A549 (cell line): ENCODE measurements at places on chromosomes 5 and 9.

DNA sequence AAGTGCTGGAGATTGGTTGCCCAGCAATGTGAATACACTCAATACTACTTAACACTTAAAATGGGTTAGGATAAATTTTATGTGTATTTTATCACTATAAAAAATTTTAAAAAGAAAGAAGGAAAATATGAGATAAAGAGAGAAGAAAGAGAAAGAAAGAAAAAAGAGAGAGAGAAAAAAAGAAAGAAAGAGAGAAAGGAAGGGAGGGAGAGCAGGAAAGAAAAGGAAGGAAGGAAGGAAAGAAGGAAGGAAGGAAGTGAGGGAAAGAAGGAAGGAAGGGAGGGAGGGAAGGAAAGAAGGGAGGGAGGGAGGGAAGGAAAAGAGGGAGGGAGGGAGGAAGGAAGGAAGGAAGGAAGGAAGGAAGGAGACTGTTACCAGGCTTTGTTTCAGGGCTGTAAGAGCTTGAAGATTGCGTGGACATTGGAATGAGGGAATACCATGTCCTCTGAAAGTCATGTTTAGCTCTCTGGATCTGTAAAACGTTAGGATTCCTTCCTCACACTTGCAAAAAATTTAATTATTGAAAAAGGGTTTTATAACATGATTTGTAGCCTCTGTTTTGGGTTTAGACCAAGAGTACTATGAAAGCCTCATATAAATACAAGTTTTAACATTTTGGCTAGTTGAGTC is 152.3 kb upstream of the DAP start:
- DNase-seq: no peak

DNA sequence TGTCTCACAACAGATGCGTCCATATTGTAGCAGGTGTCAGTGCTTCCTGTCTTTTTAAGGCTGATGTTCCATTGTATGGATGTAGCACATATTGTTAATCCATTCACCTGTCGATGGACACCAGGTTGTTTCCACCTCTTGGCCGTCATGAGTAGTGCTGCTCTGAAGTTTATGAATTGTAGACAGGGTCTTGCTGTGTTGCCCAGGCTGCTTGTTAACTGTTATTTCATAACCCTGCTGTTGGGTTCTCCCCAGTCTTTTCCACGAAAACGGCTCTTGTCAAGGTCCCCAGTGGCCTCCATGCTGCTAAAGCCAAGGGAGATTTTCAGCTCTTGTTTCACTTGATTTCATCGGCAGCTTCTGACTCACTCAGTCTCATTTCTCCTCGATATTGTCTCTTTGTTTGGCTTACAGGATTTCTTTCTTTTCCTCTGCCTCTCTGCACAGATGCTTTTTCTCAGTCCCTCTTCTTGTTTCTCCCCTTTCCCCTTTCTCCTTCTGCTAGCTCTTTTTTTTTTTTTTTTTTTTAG is 12.1 kb upstream of the PSD2 start:
- DNase-seq: no peak

GRCh38 chr5:91176288-91177016 is 206.7 kb downstream of the ARRDC3 start:
- DNase-seq: no peak

DNA sequence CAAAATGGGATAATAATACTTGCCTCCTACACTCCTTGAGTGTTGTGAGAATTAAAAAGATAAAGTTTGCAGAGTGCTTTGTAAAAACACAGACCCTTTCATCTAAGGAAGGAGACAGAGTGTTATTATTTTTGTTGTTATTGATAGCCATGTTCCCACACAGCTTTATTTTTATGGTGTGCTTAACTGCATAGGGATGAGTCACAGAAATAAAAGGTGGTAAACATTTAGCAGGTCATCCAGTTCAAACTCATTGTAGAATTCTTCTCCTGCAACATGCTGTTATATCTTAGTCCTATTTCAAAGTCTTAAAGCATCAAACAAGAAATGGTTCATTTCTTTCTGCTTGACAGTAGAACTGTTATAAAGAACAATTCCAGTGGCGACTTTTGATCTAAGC is 367.5 kb upstream of the ACTBL2 start:
- DNase-seq: no peak

GRCh38 chr5:148202531-148203203 is at the start of gene SPINK6:
Gene SPINK6, plus strand, starts transcription at chr5:148203042. Its CDS starts 55 bp downstream, at chr5:148203097.
- DNase-seq: no peak

DNA sequence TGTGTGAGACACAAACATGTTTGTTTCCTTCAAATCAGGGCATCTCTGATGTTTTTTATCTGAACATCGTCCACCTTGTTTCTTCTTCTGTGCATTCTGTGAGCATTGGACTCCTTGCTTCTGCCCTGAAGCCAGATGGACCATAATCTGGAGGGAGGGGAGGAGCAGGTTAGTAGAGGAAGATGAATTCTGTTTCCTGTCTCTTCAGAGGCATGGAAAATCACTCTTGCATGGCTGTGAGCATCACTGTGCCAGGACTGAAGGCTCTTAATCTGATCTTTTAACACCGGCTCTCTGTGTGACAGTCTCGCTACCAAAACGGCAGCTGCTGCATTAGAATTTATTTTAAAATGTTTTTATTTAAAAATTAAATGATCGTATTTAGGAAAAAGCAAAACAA is 43.3 kb downstream of the TLE4 start:
- DNase-seq: no peak

GRCh38 chr9:38018958-38019602 is 49.9 kb downstream of the SHB start:
- DNase-seq: peak; percentile 73

DNA sequence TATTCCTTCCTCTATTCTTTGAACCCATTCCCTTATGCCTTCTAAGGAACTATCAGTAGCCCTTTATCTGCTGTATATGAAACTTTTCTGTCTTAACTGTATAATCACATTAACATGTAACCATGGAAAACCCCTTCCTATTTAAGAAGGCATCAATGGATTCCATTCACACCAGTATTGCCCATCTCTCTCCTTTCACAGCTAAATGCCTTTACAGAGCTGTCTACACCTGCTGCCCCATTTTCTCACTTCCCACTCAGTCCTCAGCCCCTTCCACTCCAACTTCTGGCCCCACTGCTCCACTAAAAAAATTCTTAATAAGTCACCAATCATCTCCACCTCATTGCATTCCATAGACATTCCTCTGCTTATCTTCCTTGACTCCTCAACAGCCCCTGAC is 50.8 kb downstream of the SEC61B start:
- no peak for DNase-seq
